Smooth muscle cell of the umbilical artery (primary cell): ENCODE measurements at places on chromosomes 4 and X. TPM values are rescaled to one million over a fixed set of nuclear protein-coding genes. Genes with fewer than 3 reads are reported as not detected.

The UBE2D3 gene
- total RNA-seq = 272 and 420 TPM in 2 replicates

The TSPAN5 gene
- total RNA-seq = 54.3 and 105 TPM in 2 replicates

The ARSH gene
- total RNA-seq = under 0.01 TPM in 1 of 2 replicates, not detected in the other

The TGIF2LX gene
- total RNA-seq = not detected in 2 replicates
